ENCODE measurements at places on chromosomes 11 and 22.
A peak's percentile ranks its signal among the peaks of the same experiment; 100 is the strongest.

GRCh38 chr11:62889484-62890437 lies 9.1 kb downstream of the SLC3A2 start:
- peak; percentile 53 for DNase-seq

GRCh38 chr11:69027704-69028372 lies 14.8 kb upstream of the MRGPRF start:
- DNase-seq = no peak

DNA sequence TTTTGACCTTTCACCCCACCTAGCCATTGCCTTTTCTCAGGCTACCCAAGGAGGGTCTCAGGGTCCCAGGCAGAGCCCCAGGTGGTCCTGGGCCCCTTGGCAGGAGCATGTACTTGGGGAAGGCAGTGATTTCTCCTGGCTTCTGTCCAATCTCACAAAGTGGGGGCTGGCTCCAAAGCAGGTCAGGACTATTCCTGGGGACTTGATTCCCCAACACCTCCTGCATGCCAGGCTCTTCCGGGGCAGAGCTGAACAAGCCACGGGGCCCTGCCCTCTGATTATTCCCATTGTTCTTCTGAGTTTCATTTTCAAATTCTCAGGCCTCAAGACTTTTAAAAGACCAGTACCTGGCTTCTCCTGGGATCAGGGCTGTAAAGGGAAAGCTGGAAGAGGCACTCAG lies 1.5 kb upstream of the TCF20 start:
- DNase-seq = no peak

GRCh38 chr11:65968600-65969482 lies 7.3 kb downstream of the SART1 start:
- no peak for DNase-seq

- no peak for DNase-seq
Measured at GRCh38 chr22:38112381-38112780, 1.9 kb upstream of the BAIAP2L2 start.

DNA sequence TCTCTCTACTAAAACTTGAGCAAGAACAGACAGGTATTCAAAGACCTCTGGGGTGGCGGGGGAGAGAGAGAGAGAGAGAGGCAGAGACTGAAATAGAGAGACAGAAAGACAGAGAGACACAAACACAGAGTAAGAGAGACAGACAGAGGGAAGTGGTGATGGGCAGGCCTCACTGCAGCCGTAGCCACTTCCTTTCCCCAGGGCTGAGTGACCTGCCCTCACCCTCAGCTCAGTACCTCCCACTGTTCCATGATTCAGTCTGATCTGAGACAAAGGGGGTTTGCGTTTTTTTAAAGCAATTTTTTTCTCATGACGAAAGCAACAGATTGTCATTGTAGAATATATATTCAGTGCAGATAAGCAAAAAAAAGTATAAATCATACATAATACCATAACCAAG lies 607.9 kb upstream of the B3GAT1 start:
- DNase-seq = no peak

DNA sequence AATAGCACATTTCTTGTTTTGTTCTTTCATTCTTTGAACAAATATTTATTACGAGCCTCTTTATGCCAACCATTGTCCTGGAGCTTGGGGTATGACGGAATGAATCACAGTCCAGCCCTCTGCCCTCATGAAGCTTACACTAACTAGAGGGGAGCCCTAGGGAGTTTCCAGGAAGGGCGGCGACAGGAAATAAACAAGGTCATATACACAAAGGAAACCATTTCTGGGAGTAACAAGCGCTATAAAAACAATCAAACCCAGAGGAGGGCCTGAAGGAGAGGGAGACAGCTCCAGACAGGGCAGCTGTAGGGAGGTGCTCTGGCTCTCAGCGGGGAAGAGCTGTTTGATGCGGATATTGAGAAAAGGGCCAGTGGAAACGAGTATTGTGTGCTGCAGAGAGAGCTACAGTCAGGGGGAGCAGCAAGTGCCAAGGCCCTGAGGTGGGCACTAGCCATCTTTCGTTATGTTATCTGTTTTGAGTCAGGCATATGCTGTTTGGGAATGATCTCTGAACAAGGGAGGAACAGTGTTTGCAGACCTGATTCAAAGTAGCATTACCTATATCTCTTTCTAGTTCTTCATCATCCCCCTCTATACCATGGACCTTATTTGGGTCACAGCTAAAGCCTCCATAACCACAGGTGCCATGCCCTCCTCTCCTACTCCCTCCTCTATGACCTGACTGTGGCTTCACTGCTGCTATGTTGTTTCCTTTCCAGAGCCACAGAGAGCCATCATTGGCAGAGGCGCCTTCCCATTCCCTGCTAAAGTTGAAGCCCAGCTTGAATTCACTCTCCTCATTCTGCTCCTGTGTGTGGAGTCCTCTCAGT lies 15.3 kb upstream of the ZBTB16 start:
- DNase-seq = no peak

GRCh38 chr22:35258191-35258988 lies 1.1 kb downstream of the HMGXB4 start:
- peak; percentile 62 for DNase-seq

- no peak for DNase-seq
Measured at GRCh38 chr11:64036087-64037026, 626 bp downstream of the FLRT1 start.

DNA sequence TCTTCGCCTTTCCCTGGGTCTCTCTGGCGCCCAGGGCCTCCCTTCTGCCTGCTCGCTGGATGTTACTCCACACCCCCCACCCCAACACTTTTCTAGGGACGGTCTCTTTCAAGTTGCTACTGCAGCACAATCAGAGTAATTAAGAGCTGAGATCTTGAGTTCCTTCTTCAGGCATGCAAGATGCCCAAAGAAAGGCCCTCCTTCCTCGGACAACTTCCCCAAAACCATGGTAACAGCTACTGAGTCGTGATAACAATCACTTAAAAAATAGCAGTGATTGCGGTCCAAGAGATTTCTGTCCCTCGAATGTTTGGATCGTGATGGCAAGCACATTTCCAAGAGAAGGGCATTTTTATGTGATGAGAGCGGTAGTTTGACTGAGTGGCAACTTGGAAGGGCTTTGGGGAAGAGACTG lies 638 bp upstream of the TENM4 start:
- DNase-seq = no peak

GRCh38 chr22:44665115-44665514 lies 36.9 kb upstream of the PRR5 start:
- no peak for DNase-seq

GRCh38 chr11:46001448-46001914 lies 79.0 kb downstream of the LARGE2 start:
- no peak for DNase-seq

DNA sequence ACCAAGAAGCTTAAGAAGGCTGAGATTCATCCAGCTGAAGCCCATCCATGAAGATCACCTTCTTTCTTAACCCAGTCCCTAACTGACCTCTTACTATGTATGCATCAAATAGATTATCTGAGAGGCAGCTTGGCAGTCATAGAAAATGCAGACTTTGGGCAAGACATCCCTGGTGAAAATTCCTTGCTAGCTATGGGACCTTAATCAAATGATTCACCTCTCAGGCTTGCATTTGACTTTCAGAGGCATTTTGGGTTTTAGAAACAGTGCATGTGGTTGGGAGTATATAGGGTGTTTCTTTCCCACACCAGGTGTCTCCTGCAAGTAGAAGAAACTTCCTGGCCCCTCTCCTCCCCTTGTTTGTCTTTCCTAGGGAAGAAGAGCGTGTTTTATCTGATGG lies 188.5 kb upstream of the ISX start:
- no peak for DNase-seq

DNA sequence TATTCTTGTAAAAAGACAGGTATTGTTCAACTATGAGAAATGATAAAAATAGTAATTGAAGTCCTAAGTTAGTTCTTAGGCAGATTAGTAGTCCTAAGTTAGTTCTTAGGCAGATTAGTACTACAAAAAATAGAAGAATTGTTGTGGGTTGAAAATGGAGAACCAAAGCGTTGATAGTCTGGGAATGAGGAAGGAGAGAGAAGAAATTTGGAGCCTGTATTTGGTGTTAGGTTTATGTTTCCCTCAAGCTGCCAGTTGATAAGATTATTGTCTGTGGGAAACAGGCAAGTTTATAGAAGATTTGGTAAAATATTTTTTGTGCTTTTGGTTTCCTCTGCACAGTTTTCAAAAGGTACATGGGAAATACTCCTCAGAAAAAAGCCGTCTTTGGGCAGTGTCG lies 3.6 kb downstream of the BCO2 start:
- no peak for DNase-seq

DNA sequence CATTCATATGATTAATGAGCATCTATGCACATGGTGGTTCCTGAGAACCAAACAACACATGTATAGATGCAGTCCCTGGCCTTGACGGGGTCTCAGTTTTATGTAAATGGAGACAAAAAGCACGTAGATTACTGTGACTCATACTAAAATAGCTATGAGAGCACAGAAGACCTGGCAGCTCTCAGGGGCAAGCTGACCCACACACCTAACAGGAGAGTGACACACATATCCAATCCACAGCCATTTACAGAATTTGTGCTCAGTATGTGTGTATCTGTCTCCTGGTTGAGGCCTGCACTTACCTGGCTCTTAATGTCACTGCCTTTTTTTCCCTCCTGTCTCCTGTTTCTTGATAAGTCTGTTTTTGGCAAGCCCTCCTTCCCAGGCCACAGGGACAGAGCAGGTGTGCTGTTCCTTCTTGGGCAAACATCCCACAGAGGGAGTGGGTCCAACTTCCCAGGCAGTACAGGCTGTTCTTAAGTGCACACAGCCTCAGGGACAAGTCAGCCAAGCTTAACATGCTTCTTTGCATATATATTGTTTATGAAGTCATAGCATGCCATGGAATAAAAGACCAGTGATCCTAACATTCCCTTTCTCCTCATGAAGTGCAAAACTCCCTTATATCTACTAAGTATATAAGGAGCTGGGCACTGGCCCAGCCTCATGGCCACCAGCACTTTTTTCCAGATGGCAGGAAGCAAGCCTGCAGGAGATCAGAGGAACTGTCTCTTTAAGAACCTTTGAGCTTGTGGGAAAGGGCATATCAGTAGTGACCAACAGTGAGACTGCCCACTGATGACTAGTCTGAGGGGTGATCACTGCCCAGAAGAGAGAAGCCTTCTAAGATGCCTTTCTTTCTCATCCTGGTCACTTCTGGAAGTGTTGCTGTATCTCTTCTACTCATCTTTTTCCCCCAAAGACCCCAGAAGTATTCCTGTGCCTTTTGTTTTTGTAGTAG lies 124.7 kb upstream of the CCDC90B start:
- no peak for DNase-seq
